Stimulated activated CD4-positive, alpha-beta T cell treated with anti-CD3 and anti-CD28 coated beads, Interleukin-1b, Interleukin-23, amount 100 ng/mL, for 1 hour (primary cell): ENCODE measurements at places on chromosomes 7 and 10.

GRCh38 chr10:8048281-8049008, 6.0 kb upstream of the GATA3 start:
- no peak for DNase-seq

DNA sequence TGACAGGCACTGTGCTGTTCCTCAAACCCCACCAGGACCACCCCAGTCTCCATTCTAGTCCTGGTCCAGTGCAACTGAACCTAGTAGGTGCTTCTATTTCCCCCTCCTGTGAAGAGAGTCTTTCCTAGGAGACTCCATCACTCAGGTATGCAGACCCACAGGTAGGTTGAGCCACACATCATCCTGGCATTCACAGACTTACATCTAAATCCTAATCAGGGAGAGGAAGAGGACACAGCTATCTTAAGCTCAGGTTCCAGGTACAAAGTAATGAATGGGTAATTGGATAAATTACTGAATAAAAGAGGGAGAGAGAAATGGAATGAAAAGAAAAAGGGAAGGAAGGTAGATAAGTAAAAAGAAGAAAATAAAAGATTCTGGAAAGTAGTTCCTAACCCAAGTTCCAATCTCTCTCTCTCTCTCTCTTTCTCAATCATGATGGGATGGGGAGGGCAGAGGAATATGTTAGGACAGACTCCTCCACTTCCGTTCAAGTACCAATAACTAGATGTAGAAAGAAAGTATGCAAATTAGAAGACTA, 139.8 kb upstream of the NAMPT start:
- DNase-seq = no peak

GRCh38 chr7:69285854-69286253, 312.4 kb upstream of the AUTS2 start:
- DNase-seq = no peak

DNA sequence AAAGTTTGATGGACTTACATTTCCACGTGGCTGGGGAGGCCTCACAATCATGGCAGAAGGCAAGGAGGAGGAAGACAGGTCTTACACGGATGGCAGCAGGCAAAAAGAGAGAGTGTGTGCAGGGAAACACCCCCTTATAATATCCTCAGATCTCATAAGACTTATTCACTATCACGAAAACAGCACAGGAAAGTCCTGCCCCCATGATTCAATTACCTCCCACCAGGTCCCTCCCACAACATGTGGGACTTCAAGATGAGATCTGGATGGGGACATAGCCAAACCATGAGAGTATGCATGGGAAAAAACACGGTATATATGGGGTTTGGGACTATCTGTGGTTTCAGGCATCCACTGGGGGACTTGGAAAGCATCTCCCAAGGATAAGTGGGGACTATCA, 78.0 kb downstream of the PLXNA4 start:
- DNase-seq = no peak

GRCh38 chr7:114242992-114243507, 171.6 kb upstream of the FOXP2 start:
- no peak for DNase-seq

DNA sequence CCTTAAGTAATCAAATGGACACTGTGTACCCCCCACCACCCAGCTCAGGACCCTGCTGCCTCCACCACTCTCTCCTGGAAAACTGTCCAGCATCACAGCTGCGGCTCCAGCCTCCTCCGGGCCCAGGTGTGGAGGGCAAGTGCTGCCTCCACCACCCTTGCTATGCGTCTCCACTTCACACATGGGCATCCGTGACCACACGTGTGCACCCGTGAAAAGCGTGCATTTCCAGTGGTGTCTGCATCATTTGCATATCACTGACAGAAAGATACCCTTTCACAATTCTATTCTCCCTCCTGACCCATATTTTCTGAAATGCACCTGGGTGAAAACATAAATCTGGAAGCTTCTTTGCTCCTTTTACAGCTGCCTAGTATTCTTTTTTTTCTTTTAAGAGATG, 89.7 kb upstream of the PDGFA start:
- DNase-seq = no peak

- no peak for DNase-seq
These were observed 45.3 kb downstream of the TACC2 start for GRCh38 chr10:122034149-122034756.

DNA sequence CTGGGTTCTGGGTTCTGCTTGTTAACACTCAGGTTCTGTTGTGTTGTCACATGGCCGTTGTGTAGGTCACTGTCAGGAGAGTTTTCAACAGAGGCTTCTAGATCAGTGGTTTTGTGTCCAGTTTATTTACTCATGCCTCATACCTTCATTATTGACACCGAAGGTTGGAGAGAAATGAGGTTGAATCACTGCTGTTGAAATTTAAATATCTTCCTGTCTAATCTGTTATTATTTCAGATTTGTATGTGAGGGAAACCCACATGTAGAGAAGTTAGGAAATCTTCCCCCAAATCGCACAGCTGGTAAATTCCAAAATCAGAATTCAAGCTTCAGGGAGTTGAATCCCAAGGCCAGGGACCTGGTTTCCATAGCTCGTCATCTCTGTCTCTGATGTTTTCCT, 28.3 kb upstream of the KLF6 start:
- no peak for DNase-seq

- no peak for DNase-seq
These were observed 184.1 kb downstream of the CREB5 start for GRCh38 chr7:28596245-28596935.
